ENCODE measurements at places on chromosomes 5 and 9.

DNA sequence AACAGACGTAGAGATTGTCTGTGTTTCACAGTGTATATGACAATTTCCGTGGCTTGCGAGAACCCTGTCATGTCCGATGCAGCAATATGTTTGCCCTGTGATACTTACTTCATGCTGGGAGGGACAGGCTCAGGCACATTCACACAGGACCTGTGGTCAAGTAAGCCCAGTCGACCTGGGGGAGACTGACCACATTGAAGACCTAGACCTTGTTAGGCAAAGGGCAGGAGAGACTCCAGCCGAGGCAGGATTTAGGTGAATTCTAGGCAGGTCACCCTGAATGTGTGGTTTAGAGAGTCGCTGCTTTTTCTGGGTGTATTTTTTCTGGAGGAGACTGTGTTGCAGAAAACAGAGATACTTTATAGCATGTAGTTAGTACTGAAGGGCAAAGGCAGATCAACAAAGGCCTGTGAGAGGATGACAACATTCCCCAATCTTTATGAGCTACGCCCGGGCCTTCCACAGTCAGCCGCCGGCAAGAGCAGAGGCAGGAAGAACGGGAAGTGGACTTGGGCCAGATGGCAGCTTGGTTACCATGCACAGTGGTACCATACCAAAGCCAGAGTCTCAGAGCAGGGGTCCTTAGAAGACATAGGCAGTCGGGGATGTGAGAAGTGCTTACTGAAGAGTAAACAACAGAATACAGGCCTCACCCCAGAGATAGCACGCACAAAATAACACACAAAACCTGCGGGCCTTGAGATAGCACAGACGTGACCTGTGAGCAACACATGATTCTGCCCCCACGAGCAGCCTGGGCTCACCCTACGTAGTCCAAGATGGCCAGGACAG is 220.7 kb downstream of the CACNA1B start:
- no peak for DNase-seq

DNA sequence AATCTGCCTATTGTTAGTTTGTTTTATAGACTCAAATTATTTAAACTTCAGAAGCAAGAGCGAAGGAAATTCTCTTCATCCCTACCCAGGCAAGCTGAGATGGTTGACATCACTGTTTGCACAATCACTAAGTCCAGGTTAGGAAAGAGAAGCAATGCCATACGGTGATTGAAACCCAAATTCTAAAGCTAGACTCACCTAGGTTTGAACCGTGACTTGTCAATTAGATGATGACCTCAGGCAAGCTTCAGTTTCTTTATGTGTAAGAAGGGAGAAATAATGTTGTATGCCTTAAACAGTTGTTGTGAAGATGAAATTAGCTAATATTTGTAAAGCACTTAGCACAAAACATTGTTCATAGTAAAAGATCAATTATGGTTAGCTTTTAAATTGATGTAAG is 96.5 kb upstream of the ANKRD55 start:
- no peak for DNase-seq

GRCh38 chr9:23728736-23729135 is 97.3 kb downstream of the ELAVL2 start:
- DNase-seq = no peak

GRCh38 chr5:144315994-144316634 is 145.4 kb downstream of the KCTD16 start:
- peak; percentile 72 for DNase-seq

- DNase-seq = no peak
Measured at GRCh38 chr5:149839761-149840160, 104.8 kb downstream of the PDE6A start.

DNA sequence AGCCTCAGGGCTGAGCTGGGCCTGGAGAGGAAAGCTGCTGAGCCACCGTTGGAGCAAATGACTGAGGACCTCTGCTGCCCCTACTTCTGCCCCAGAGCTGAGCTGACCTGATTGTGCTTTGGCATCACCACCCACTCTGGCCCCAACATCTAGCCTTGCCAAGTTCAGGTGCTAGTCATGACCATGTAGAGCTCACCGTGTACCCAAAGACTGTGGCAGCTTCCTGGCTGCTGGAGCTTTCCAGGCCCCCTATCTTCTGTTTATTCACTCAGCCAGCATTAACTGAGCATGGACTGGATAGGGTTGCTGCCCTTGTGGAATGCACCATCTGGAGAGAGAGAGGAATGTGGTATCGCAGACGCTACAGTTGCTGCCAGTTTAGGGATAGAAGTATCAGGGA is 49.1 kb downstream of the JADE2 start:
- no peak for DNase-seq

GRCh38 chr5:129271308-129271707 is 176.8 kb downstream of the ISOC1 start:
- DNase-seq = no peak

All from NCI-H748 treated with DMSO at 0.1 percent for 48 hours (cell line).